ENCODE measurements at places on chromosomes 7 and 10. TPM values are rescaled to one million over a fixed set of nuclear protein-coding genes. Genes with fewer than 3 reads are reported as not detected.

DNA sequence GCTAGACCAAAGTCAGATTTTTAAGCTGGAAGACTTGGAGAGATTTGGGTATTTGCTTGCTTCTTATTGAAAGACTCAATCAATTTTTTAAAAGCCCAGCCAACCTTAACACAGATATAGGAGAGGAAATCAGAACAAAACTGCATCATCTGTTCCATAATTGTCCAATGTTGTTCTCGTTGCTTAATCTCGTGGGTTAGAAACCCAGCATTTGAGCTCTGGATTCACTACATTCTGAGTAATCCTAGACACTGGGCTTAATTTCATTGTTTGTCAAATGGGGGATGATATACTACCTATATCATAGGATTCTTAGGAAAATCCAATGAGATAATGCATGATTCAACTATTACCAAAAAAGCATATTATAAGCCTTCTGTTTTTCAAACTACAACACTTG is 48.9 kb downstream of the CALD1 start:
- no peak for DNase-seq

- DNase-seq: no peak
These were observed 531.3 kb upstream of the FZD8 start for GRCh38 chr10:36173364-36173763.

GRCh38 chr7:30201161-30201666 is 66.4 kb downstream of the MTURN start:
- no peak for DNase-seq

- no peak for DNase-seq
These were observed 1.1 kb upstream of the SEC31B start for GRCh38 chr10:100520811-100521210.

DNA sequence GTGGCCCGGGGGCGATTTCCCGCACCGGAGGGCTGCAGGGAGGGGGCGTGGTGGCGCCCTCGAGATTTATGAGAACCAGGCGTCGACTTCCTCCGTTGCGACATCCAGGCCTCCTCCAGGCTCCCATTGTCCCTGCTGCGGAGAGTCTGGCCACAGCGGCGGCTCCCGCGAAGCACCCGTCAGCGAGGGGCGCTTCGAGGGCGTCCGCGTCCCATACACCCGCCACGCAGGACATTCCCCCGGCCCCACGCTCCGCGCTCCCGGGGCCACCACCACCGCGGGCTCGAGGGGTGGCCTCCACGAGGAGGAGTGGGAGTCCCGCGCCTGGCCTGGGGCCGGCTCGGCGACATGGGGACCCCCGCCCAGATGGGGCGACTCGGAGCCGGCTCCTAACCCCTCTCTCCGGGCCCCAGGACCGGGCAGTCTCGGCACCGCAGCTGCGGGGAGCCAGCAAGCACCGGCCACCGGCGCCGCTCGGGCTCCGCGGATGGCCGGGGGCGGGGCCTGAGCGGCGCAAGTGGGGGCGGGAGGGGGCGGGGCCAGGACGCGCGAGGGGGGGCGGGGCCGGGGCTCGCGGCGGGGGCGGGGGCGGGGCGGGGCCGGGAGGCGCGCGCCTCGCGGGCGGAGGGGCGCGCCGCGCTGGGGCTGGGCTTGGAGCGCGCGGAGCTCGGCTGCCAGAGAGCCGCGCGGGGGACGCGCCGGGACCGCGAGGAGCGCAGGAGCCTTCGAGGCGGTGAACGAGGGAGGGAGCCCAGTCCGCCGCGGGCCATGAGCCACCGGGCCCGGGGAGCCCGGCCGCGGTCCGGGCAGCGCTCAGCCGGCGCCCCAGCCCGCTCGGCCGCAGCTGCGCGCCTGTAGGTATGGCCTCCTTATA is at the start of gene SH2B2:
Gene SH2B2 (plus strand): TSS at position 632 of the 874 bp plus-strand sequence. CDS start 13,683 bp downstream, outside the sequence.
- DNase-seq: peak; percentile 77

Gene RBM20
- 4.6 TPM for total RNA-seq

Gene TMEM225B
- 1.6 TPM for total RNA-seq

Gene FOXI2
- total RNA-seq: not detected

GRCh38 chr7:118298771-118299170 is 74.3 kb downstream of the ANKRD7 start:
- DNase-seq: no peak

Data from H4 (cell line).